Sciatic nerve (tissue), 2 donors: ENCODE measurements at places on chromosomes 3 and 15. TPM values are rescaled to one million over a fixed set of nuclear protein-coding genes. Genes with fewer than 3 reads are reported as not detected.

GRCh38 chr15:60840703-60841411 is 361.9 kb upstream of the ICE2 start:
- no peak for DNase-seq

GRCh38 chr15:93266291-93266690 is 177.3 kb upstream of the RGMA start:
- DNase-seq, result no peak

- DNase-seq, result no peak
These were observed 61.8 kb downstream of the IL16 start for GRCh38 chr15:81258455-81258854.

DNA sequence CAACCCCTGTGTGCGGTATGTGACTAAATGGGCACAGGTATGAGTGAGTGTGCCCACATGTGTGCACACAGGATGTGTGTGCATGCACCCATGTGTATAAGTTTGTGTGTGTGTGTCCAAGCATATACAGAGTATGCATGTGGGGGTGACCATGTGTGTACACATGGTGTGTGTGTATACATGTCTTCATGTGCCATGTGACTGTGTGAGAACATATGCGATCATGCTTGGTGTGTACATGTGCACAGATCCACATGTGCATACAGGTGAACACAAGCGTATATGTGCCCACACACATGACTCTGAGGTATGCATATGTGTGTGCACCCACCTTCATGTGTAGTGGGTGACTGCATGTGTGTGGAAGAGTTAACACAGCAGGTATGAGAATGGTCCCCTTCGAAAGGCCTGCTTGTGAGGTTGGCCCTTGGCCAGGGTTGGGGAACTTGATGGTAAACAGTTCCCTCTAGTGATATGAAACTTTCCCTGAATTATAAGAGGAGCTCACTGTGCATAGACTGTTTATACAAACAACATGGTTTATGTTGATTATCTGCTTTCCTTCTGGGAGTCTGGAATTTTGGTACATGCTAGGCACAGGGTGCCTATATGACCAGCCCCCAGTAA is 10.3 kb downstream of the PFKFB4 start:
- no peak for DNase-seq

- DNase-seq, result no peak
These were observed 1.9 kb downstream of the VGLL4 start for GRCh38 chr3:11641683-11642430.

DNA sequence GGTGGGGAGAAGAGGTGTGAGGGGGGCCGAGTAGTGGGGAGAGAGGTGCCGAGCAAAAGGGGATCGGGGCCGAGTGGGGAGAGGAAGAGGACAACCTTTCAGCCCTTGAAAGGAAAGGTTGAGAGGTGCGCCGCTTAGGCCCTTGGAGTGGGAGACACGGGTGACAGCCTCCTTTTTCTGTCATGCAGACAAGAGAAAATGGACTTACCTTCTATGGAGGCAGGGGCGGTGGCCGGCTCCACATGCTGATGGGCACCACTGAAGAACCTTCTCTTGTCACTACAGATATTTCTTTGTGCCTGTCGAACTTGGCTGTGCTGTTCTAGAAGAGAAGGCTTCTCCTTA is 421 bp downstream of the KLHL18 start:
- DNase-seq, result no peak

DNA sequence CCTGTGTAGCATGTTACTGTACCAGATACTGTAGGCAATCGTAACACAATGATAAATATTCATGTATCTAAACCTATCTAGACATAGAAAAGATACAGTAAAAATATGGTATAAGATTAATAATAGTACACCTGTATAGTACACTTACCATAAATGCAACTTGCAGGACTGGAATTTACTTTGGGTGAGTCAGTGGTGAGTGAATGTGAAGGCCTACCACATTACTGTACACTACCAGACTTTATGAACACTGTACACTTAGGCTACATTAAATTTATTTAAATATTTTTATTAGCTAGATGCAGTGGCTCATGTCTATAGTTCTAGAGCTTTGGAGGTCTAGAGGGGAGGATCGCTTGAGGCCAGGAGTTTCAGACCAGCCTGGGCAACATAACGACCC is 186.6 kb upstream of the ROPN1 start:
- no peak for DNase-seq

DNA sequence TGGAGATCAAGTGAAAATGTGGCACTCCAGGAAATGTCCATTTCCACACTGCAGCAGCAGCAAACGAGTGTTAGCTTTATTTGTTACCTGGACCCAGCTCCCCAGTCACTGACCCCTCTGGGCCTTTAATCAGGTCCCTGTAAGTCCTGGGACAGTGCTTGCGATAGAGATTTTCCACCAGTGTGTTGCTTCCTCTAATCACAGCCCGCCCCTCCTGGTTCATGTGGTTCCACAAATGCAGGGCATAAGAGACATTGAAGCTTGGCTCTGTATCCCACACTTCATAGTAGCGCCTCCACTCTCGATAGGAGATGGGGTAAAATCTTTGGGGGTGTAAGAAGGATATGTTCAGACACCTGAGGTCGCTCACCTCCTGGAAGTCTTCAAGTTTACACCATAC is 8.0 kb downstream of the A4GNT start:
- no peak for DNase-seq

DNA sequence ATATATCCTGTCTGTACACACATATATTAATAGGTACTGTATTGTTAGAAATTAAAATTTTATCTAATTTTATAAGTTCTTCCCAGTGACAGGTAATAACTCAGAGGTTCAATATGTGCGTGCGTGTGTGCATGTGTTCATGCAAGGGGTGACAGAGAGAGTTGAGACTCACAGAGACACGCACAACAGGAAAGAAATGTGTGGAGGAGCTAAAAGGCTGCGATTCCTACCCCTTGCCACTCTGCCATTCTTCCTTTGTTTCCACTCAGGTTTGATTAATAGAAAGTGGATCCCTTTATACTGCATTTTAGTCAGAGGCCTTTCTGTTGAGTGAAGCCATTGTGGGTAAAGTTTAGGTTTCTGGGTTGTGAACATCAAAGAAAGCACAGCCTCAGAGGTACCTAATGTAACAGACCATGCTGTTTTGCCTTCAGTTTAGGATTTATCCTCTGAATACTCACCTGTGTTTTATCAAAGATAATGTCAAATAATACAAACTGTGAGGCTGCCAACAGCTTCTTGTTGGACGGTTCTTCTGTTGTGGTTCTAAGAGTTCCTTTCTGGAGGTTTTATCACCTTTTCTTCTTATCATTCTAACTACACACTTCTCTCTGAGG is 182.3 kb downstream of the EPHA3 start:
- DNase-seq, result no peak

DNA sequence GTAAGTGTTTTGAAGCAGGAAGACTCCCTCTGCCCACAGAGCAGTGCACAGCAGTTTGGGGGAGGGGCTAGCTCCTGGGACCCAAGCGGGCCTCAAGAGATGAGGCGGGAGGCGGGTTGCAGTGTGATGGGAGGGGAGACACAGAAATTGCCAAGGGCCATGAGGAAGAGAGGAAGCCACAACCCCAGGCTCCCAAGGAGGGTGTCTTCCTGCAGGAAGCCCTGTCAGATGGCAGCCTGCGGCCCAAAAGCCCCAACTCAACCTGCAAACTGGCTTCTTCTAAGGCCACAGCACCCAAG is 7.3 kb upstream of the ISLR2 start:
- no peak for DNase-seq

ACSBG1 gene
- 0.18 TPM for total RNA-seq

NRG4 gene
- 0.27 TPM for total RNA-seq

CDHR4 gene
- 1.6 TPM for total RNA-seq
